ENCODE measurements at places on chromosomes 3 and 15. TPM values are rescaled to one million over a fixed set of nuclear protein-coding genes. Genes with fewer than 3 reads are reported as not detected.

C3orf70 gene
- 3.1 TPM for total RNA-seq

TICRR gene
- 6.0 TPM for total RNA-seq

THBS1 gene
- total RNA-seq, result 2,126 TPM

DET1 gene
- total RNA-seq, result 3.5 TPM

CSTA gene
- total RNA-seq, result not detected

CCR3 gene
- not detected for total RNA-seq

IL17RD gene
- total RNA-seq, result 1.8 TPM

CD200R1 gene
- total RNA-seq, result not detected

DUOXA1 gene
- not detected for total RNA-seq

PLCB2 gene
- total RNA-seq, result 2.2 TPM

P3H2 gene
- total RNA-seq, result 19.0 TPM

ITGB5 gene
- 190 TPM for total RNA-seq

SCN11A gene
- not detected for total RNA-seq

ISLR gene
- total RNA-seq, result not detected

PLA2G4E gene
- not detected for total RNA-seq

MESP2 gene
- total RNA-seq, result not detected

CPNE9 gene
- total RNA-seq, result 0.30 TPM

ITIH4 gene
- 0.15 TPM for total RNA-seq

RPL39L gene
- 50.4 TPM for total RNA-seq

ZNF385D gene
- 4.5 TPM for total RNA-seq

PLSCR2 gene
- not detected for total RNA-seq
